Activated CD4-positive, alpha-beta T cell treated with anti-CD3 and anti-CD28 coated beads, Interleukin-2, amount 10 ng/mL, durations not matched to agents 24 days and 14 days (primary cell): ENCODE measurements at places on chromosomes 16 and 17.
A peak's percentile ranks its signal among the peaks of the same experiment; 100 is the strongest.

DNA sequence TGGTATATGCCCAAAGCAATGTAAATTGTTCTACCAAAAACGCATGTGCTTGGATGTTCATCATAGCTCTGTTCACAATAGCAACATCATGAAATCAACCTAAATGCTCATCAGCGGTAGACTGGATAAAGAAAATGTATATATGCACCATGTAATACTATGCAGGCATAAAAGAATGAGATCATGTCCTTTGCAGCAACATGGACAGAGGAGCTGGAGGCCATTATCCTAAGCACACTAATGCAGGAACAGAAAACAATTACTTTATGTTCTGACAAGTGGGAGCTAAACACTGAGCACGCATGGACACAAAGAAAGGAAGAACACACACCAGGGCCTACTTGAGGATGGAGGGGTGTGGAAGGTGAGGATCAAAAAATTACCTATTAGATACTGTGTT is 33.7 kb downstream of the TANC2 start:
- DNase-seq, result no peak

- no peak for DNase-seq
These were observed 26.9 kb upstream of the HLF start for GRCh38 chr17:55237841-55238178.

DNA sequence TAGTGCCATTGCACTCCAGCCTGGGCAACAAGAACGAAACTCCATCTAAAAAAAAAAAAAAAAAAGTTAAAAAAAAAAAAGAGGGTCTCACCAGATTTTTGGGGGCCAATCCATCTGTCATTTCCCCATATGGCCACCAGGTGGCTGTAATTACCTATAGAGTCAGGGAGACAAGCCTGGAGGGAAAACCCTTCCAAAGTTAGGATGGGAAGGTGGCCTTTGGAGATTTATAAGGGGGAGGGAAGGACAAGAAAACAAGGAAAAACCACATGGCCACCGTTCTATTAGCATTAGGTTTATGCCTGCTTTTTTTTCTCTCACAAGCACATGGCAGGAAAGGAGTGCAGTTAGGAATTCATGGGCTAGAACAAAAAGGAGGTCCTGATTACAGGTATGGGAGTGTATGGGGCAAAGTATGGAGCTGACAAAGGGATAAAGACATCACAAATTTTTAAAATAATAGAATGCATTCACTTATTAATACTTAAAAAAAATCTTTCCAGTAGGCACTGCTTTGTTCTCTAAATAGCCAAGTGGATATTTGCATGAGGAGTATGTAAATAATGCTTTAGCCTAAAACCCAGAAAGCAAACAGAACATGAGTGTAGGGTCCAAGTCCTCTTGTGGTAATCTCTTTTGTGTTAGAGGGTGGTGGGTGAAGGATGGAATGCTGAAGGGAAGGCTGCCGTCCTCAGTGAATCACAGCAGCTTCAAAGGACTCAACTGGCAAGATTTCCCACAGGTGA is 5.1 kb downstream of the CYB5D1 start:
- DNase-seq, result peak; percentile 85

DNA sequence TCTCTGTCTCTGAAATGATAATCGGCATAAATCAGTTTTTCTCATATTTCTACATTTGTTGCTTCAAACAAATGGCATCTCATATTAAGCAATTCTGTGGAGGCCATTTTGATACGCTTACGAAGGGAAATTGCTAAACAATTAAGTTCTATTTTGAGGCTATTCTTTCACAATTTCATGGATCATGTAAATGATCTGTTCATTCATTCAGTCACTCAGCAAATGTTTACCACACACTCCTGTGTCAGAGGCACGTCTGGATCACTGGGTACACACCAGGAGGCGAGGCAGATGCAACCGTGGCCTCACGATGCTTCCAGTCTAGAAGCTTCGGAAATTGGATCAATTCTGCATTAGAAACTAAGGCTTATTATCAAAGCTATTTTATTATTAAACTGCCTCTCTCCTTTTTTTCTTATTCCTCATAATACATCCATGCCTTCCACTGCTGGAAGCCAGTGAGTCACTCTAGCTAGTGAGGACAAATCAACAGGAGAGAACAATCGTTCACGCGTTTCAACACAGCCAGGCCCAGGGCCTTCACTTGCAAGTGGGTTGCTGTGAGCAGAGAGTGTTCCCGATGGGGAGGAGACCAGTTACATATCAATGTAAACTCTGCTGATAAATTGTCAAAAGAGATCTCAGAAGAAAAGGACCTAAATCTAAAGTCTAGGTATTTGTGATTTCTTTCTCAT is 11.3 kb upstream of the SLC39A11 start:
- no peak for DNase-seq

GRCh38 chr17:17672453-17673368 is 8.5 kb upstream of the RAI1 start:
- peak; percentile 62 for DNase-seq

- no peak for DNase-seq
These were observed 392 bp downstream of the ZNF213 start for GRCh38 chr16:3135126-3135715.

- DNase-seq, result peak; percentile 88
These were observed 2.4 kb upstream of the USP36 start for GRCh38 chr17:78842881-78843565.

DNA sequence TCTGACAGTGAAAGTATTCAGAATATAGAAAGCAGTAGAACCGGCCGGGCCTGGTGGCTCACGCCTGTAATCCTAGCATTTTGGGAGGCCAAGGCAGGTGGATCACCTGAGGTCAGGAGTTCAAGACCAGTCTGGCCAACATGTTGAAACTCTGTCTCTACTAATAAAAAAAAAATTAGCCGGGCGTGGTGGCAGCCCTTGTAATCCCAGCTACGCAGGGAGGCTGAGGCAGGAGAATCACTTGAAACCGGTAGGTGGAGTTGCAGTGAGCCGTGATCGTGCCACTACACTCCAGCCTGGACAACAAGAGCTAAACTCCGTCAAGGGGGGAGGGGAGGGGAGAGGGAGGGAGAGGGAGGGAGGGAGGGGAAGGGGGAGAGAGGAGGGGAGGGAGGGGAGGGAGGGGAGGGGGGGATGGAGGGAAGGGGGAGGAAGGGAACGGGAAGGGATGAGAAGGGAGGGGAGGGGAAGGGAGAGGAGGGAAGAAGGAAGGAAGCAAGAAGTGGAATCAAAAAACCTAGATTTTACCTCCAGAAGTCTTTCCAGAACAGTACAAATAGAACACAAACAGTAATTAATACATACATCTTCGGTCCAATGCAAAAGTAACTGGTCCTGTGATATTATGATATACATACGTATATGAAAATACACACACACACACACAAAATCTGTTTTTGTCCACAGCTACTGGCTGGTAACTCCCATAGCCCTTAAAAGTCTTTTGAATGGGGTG is 10.9 kb upstream of the NT5C start:
- DNase-seq, result no peak

GRCh38 chr16:26721290-26721689 is 345.4 kb upstream of the C16orf82 start:
- DNase-seq, result no peak

GRCh38 chr17:5234645-5235576 is at the start of gene SCIMP:
SCIMP (minus strand) TSS chr17:5234860; CDS start chr17:5234755, 105 bp downstream.
- no peak for DNase-seq

GRCh38 chr17:74865504-74866197 is 6.0 kb upstream of the GRIN2C start:
- DNase-seq, result no peak

- DNase-seq, result peak; percentile 76
These were observed 2.0 kb downstream of the NPTX1 start for GRCh38 chr17:80474231-80474960.

DNA sequence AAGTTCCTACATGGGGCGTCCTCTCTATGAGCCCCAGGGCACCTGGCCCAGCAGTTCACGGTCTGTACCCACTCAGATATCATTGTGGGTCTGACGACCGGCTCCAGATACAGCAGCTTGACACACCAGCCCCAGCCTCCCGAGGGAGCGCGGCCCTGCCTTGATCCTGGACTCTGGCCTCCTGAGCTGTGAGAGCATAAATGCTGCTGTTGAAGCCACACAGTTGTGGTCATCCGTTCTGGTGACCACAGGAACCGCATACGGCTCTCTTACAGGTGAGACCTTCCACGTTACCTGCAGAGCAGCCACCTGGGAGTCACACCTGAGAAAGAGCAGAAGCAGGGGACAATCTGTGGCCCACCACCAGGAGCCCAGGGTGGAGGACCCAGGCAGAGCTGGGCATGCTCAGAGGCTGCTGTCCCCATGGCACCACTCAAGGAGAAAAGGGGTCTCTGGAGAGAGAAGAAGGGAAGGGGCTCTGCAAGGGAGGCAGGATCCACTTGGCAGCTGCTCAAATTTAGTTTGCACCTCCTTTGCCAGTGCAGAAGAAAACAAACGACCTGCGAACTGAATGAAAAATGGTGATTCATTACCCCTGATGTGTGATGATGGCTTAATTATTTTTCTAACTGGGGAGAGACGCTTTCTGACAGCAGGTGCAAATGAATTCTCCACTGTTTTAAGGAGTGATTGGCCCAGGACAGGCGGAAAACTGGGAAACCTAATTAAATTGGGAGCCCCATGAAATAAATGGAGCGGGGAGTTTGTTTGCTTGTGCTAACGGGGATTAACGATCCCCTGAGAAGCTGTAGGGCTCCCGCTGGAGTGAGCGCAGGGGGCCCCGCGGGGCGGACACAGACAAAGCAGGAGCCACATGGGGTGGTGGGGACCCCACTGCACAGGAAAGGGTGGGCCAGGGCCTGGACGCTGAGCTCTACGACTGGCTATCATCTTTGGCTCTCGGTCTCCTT is 208.9 kb downstream of the RBFOX3 start:
- no peak for DNase-seq

DNA sequence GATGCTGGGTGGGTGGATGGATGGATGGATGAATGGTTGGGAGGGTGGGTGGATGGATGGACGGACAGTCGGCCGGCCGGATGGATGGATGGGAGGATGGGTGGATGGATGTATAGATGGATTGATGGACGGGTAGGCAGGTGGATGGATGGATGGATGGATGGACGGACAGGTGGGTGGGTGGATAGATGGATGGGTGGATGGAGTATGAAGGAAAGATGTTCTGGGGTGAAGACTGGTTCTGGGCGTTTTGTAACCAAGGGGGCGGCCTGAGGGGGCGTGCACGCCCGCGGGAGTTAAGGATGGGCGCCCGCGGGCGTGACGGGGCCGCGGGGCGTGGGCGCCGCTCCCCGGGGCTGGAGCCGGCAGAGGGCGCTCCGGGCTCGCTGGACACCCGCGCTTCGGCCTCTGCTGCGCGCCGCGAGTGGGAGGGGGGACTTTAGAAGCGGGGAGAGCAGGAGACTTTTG is at the start of gene NECAB2:
NECAB2 (plus strand) TSS at position 407 of the 468 bp plus-strand sequence. CDS start 405 bp downstream, outside the sequence.
- DNase-seq, result peak; percentile 67

DNA sequence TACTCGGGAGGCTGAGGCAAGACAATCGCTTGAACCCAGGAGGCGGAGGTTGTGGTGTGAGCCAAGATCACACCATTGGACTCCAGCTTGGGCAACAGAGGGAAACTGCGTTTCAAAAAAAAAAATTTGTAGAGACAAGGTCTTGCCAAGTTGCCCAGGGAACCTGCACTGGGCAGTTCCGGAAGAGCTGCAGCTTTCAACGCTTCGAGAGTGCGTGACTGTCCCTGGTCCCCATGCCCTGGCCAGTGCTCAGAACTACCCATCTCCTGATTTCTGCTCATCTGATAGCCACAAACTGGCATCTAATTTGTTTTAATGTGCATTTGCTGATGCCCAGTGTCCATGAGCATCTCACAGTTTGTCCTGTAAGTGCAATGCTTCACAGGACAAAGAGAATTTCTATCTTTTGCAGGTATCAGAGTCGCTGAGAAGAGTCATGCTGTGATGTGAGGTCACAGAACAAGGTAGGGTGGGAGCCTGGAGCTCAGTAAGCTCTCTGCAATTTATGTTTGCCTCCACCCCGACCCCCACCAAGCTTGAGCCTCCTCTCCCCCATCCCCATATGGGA is 3.9 kb downstream of the ACTG1 start:
- DNase-seq, result no peak

DNA sequence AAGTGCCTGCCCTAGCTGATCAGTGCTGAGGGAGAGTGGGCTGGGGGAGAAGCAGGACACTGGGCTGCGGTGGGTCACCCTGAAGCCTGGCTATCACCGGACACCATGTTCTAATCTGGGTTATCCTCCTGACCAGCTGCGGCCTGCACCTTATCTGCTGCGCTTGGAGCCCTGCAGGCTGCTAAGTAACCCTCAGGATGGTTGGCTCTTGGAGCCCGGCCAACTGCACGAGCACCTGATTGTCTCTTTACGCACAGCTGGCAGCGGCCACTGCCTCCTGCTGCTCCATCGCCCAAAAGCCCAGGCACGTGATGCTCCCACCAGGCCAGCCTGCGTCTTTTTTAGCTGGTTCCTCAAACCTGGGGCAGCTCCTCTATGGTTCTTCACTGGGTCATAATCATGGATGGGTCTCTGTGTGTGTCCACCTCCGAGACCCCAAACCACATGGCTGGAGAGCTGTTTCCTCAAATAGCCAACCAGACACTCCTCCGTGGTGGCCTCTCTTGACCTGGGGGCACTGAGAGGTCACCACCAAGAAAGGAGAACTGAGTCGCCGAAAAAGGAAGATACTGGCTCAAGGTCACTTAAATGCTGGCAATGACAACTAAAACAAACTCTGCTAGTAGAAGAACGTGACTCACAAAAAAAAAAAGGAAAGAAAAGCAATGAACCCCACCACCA is 21.7 kb downstream of the SPHK1 start:
- no peak for DNase-seq

GRCh38 chr17:28446716-28447395 is 26.6 kb upstream of the SLC13A2 start:
- no peak for DNase-seq

- peak; percentile 88 for DNase-seq
These were observed 108.5 kb upstream of the XYLT1 start for GRCh38 chr16:17578981-17579874.

DNA sequence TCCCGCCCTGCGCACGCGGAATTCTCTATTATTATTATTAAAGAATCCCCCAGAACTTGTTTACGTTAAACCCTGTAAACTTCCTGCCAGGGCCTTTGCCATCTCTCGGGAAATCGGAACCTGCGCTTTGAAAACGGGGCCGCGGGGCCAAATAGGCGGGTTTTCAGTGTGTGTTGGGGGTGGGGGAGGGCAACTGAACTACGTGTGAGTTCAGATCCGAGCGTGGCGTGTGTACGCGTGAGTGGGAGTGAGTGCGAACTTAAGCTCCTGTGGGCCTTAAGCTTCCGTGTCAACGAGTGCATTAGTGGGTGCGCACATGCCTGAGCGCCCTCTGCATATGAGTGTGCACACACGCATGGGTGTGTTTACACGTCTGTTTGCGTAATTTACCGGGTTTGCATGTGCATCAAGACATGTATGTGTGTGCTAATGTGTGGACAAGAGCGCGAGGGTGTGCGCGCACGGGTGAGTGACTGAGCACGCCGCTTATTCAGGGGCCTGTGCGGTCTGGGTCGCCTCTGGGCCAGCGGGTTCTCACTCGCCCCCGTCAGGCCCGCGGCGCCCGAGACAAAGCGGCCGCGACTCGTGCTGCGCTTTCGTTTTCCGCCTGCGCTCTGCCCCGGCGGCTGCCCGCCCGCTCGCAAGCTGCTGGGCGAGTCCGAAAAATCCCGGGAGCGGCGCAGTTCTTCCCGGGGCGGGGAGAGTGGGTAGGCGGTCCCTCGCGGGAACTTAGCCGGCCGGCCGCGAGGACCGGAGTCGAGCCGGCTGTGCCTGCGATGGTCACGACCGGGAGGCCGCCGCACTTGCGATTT is 1.2 kb upstream of the FOXF1 start:
- DNase-seq, result peak; percentile 82
